ENCODE measurements at places on chromosomes 2 and 18. TPM values are rescaled to one million over a fixed set of nuclear protein-coding genes. Genes with fewer than 3 reads are reported as not detected.
A peak's percentile ranks its signal among the peaks of the same experiment; 100 is the strongest.

The GPR45 gene
- not detected for total RNA-seq

DNA sequence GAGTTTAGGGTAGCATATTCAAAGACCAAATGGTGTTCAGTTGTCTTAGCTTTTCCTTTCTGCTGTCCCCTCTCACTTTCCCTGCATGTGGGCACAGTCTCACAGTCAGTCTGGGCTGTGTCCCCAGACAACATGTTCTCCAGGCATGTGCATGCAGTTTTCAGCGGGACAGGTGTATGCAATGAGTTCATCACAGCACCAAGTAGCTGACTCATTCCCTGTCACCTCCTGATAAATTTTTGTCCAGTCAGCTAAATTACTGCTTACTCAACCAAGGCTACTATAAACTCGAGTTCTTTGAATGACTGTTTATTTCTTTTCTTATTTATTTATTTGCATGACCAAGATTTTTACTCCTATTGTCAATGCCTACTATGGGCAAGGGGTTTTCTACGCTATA is 148.8 kb upstream of the CDH19 start:
- no peak for DNase-seq

DNA sequence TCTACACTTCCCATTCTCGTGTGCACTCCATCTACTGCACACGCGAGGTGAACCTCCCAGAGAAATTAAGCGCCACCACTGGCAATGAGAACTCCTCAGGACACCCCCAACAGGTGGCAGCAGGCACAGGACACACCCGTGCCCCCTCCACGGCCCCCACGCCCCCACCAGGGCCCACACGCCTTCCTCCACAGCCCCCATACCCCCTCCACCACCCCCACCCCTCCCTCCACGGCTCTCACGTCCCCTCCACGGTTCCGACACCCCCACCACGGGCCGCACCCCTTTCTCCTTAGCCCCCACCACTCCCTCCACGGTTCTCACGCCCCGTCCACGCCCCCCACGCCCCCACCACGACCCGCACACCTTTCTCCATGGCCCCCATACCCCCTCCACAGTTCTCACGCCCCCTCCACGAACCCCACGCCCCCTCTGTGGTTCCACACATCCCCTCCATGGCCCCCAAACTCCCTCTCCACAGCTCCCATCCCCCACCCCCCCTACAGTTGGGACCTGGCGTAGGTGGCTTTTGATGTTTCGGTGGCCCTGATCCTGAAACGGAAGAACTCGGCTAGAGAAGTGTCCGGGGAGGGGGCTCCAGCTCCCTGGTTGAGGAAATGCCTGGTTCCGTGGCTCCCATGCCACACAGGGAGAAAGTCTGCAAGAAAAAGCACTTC is 110.8 kb downstream of the ZNF516 start:
- no peak for DNase-seq

DNA sequence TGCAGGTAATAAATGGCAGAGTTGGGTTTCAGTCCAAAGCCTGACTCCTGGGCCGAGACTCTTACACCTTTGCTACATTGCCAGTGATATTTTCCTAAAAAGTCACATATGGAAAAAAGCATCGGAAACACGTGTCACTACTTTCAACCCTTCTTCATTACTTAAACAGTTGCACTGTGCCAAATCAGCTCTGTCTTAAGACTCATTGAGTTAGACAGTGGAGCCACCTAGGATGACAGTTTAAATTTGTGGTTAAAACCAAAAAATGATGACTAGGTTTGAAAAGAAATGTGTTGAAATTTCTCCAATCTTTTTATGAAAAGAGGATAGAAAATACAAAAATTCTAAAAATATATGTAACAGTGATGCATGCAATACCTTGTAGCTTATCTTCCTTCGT is 97.5 kb downstream of the TMEM247 start:
- no peak for DNase-seq

DNA sequence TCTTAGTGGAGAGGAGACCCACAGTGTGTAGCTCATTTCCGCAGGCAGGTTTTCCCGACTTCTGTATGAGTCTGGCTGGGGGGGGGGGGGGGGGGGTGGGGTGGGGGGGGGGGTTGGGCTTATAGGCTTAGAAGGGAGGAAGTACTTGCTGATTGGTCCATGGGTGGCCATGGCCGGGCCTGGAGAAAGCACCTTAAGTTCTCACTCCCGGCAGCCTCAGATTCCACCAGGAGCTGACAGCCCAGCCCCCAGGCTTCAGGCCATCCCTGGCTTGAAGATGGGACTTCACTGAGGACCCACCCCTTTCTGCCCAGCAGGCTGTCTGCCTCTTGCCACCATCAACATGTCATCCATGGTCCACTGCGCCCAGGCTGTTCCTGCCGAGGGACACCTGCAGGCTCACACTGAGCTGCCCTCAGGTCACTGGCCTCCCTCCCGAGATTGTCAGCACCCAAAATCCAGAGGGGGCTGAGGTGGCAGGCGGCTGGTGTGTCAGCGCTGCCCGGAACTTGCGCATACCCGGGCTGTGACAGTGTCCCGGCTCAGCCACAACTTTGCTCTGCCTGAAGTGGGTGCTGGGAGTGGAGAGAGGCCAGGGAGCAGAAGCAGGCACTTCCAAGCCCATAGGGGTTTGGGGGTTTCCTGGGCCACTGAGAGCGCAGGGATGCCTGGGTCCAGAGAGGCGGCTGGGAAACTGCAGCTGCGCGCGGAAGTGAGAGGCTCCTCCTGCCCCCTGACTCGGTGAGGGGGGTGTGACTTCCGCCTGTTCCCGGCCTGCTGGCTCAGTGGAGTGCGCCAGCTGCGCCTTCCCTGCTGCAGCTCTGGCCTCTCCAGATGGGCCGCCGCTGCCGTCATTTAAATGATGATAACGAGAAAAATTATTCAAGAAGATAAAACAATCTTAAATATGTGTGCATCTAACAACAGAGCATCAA is 256.1 kb downstream of the RPRM start:
- no peak for DNase-seq

DNA sequence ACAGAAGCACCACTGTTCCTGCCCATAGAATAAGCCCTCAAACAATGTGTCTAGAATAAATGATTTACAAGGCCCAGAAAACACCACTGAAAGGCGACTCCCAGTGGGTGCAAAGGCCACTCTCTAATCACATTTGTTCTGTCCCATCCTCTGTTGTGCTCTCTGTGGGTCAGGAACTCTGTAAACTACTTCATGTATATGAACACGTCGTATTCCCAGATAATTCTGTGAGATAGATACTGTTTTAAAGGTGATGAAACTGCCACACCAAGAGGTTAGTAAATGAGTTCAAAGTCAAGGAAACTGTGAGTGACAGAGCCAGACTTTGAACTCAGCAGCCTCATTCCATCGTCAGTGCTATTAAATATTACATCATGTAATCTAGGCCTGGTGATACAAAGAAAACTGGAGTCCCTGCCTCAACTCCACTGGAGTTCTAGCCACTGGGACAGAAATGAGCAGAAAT is 269.7 kb upstream of the DCC start:
- no peak for DNase-seq

DNA sequence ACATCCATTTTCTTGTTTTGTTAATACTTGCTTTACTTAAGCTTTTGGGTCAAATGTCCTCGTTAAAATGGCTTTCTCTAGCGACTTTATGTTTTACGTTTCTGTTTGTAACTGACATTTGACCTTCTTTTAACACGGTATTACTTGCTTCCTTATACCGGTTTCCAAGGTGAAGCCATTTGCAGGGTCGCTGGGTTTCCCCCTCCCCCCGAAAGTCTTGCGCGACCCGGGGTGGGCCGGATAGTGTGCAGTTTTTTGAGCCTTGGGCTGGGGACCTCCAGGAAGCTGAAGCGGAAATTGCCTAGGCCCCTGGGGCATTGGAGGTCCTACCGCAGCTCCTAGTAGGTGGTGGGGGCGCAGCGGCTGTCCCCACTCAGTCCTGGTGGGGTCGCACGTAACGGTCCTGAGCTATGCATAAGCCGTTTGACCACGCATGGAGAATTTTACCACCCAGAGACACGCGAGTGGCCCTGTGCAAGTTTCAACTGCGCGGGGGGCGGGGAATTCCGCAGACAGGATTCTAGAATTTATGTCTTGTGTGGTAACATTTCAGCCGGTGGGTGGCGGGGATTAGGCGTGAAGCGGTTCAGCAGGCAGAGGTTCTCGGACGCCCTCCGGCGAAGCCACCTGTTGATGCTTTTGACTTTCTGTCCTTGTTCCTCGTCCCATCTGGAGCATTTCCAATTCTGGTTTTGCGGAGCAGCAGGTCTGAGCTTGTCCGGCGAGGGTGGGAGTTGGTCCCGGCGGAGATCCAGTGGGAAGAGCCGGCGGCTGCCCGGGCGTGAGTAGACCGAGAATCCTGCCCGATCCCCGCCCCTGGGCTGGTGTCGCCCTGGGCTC is 2.4 kb downstream of the CFLAR start:
- peak; percentile 90 for DNase-seq

The TTN gene
- under 0.01 TPM for total RNA-seq

The IL1RL1 gene
- 0.29 TPM for total RNA-seq

The USP37 gene
- total RNA-seq: 15.2 TPM

GRCh38 chr2:191757208-191757607 is 79.3 kb downstream of the NABP1 start:
- DNase-seq: no peak

DNA sequence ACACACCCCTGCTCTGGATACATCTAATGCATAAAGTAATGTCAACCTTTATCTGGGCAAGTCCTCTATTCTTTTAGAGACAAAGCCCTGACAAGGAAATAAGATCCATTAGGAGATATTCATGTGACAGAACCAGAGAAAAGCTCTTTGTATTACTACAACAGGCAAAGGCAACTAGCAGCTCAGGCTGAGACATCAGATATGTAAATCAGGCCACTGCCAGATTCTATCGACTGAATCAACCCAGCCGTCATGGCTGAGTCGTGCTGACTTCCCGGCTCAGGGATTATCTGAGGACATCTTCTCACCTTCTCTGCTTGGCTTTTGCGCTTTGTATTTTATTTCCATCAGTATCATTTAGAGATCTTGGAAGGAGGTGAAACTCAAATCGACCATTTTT is 294.5 kb downstream of the PLCL1 start:
- DNase-seq: no peak

DNA sequence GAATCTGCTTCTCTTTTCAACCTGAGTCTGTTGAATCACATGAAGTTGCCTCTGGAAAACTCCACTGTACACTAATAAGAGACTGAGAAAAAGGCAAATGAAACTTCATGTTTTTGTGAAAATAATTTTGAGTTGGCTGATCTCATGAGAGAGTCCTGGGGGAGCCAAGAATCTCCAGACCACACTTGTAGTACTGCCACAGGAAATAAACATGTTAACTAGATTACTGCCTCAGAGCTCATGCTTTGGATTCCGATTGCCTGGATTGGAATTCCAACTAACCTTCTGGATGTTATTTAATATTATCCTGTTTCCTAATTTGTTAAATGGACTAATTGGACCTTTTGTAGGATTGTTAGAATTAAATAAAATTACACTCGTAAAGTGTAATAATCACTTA is 25.2 kb downstream of the NUP35 start:
- DNase-seq: peak; percentile 61

DNA sequence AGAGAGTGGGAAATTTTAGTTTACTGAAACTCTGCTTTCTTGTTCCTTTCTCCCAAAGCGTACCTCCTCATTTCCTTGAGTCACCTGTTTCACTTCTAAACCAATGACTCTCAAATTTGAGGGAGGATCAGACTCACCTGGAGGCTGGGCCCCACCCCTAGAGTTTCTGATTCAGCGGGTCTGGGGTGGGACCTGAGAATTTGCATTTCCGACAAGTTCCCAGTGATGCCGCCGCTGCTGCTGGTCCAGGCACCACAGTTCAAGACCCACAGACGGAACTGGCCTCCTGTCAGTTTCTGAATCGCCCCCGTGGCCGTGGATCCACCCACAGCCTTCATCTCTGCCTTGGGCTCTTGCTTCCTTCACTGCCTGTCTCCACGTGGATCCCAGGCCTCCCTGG is 44.9 kb upstream of the PELI1 start:
- DNase-seq: no peak

DNA sequence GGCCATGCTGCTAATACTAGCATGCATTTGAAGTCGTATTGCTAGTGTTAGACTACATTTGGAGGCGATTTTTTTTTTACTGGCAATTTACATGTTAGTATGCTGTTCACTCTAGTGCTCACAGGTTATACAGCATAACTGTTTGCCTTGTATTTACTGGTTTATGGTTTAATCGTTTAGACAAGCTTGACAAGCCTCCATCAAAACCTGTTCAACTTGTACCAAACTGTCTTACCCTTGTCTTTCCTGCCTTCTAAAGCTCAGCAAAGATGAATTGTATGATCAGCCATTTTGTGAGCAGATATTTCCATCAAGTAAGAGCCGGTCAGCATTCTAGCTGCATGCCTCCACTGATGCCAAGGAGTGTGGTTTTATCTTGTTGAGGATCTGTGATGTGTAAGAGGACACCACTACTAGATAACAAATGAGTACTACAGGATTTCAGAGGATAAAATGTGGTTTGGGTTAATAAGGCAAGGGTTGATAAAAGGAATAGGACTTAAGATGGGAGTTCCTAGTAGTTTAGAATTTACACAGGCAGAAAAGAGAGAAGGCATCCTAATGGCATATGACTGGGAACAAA is 68.4 kb upstream of the ITM2C start:
- no peak for DNase-seq

The SALL3 gene
- not detected for total RNA-seq

DNA sequence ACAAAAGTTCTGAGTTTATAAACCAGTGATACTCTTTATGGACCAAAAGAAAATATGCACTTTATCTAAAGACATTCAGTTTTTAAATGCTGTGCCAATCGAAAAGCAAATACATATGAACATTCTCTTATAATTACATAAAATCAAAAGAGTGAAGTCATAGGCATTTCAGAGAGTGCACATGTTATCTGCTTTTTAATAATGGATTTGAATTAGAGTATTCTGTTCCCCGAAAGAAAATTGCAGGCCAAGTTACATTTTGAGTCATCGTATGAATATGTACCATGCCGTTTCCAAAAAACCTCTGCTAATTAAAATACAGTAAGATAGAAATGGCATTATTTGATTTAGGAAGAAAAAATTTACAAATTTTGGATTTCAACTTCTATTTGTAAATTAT is 565.7 kb downstream of the ZEB2 start:
- no peak for DNase-seq

The LRRTM1 gene
- total RNA-seq: 0.29 TPM

DNA sequence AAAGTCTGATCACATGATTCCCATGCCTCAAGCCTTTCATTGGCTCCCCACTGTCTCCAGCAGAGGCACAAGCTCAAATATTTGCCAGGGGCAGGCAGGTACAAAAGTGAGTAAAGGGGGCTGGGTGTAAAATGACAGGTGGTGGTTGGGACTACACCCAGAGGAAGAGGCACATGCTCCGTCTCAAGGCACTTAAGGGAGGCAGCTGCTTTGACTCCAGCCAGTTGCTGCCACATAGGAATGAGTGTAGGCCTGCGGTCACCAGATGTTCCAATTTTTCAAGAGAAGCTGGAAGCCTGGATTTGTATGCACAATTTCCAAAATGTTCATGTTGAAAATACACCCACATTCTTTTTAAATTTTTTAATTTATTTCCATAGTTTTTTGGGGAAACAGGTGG is 164.4 kb downstream of the UPP2 start:
- DNase-seq: no peak

DNA sequence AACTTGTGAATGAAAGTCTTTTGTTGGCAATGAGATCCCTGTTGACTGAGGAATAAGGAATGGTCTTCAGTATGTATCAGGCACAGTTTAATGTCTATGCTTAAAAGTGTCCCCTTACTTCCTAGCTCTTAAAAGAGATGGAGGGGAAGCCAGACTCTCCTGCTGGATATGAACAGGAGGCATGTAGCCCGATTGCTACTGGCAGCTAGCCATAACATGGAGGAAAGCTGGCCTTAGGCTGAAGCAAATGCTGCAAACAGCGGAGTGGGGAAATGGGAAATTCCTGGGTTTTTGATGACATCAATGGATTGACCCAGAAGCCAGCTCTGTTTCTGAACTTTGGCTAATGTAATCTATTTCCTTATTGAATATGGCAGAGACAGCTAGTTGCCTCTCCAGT is 266.1 kb downstream of the SLC4A3 start:
- DNase-seq: no peak

The LAMA3 gene
- total RNA-seq: 8.3 TPM

Measured in osteoblast (primary cell).